ENCODE measurements at places on chromosomes 5 and 9.

- no peak for DNase-seq
Measured at GRCh38 chr5:6687505-6687904, 25.7 kb upstream of the TENT4A start.

- no peak for DNase-seq
Measured at GRCh38 chr9:6356441-6356840, 28.3 kb downstream of the TPD52L3 start.

DNA sequence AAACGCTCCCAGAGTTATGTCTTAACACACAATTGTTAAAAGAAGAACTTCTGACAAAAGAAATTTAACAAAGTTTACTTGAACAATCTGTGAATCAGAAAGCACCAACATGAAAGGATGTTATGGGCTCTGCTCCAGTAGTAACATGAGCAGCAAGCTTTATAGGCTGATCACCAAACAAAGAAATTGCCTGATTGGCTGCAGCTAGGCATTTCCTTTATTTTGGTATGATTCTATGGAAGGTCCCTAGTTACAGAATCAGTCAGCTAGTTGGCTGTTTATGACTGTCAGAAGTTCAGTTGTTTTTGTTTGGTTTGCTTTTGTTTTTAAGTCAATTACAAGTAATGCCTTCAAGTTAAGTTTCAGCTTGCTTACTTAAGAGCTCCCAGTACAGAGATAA is 102.4 kb upstream of the SMC2 start:
- no peak for DNase-seq

GRCh38 chr9:119662329-119662728 is 293.1 kb upstream of the BRINP1 start:
- DNase-seq, result no peak

DNA sequence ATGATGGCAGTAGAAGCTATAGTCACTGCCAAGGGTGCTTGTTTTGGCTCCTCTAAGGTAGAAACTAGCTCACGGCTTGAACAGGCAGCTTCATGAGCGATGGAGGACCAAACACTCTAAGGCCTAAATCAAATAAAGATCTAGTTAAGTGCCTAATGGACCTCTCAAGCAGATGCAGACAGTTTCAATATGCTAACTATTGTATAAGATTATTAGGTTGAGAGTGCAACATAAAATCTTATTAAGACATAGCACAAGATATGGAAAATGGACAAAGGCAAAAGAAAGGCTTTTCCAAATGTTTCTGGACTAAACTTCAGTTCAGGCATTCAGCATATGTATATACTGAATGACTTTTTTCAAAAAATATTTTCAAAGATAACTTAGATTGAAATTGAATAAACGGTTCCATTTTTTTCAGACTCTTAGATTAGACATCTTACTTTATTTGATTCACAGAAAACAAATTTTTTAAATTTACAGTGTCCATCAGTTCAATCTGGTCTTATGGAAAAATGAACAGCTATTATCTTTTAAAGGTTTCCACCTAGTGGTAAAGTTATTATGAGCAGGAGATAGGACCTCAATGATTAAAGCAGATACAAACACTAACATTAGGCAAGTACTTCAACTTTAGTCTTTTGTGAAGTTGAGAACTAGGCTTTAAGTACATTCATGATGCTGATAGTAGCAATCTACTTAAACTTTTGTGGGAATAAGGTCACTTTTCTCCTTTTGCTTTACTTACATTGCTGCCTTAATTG is 1167.7 kb downstream of the MAT2B start:
- no peak for DNase-seq

DNA sequence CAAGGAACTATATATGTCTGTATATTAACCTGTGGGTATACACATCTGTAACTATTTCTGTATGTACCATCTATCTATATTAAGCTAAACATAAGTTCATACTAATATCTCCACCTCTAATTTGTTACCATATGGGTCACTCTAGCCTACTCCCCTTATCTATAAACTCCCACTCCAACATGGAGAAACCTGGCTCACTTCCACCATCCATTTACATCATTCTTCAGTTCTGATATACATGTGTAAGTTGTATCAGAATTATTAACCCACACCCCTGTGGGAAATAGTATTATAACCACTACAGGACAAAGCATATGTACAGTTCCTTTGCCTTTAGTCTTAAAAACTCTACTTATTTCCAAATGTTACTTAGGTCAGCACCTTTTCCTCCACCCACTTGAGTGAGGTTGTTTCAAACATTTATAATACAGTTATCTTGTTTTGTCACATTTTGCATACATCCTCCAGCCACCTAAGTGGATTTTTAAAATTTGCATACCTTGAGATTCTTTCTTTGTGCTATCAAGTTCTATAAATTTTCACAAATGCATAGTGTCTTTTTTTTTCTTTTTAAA is 10.6 kb downstream of the NDFIP1 start:
- no peak for DNase-seq

- DNase-seq, result peak; percentile 69
Measured at GRCh38 chr5:73451224-73452130, 2.9 kb upstream of the FOXD1 start.

GRCh38 chr5:16909464-16909863 is 26.6 kb downstream of the MYO10 start:
- DNase-seq, result no peak

- no peak for DNase-seq
Measured at GRCh38 chr9:38482918-38483592, 58.8 kb upstream of the IGFBPL1 start.

DNA sequence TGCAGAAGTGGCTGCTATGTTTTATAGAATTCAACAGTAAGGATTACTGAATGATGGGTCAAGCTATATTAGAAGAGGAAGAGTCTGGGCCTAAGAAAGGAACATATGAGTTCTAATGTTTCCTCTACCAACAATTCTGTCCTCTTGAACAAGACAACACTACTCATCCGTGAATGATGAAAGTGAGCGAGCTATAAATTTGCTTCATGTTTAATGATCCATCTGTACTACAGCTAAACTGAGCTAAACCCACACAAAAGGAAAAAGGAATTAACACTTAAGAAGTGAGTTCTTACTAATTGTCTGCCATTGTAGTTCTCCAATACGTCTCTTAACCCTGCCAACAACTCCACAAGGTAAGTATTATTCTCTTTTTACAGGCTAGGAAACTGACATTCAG is 204.4 kb downstream of the GLIS3 start:
- DNase-seq, result no peak

DNA sequence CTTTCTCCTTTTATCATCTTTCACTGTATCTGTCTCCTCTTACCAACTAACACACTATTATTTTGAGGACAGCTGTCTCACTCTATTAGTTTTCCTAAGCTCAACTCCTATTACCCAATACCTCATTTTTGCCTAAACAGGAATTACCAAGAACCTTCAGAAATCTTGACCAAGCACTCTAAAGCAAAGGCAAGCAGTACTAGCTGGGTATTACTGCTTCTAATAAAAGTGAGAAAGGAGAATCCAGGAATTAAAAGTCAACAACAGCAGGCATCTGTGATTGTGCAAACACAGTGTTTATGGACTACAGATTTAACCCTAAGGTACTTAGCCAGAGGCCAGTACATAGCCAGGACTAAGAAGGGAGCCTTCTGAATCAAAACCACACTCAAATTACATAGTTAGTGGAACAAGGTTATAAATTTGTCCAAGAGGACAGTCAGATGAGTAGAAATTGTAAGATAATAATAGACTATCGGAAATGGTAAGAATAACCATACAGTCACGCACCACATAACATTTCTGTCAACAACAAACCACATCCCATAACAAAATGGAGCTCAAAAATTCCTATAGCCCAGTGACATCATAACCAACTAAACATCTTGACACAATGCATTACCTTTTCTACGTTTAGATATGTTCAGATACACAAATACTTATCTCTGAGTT is 8.3 kb downstream of the RFX3 start:
- DNase-seq, result no peak

- DNase-seq, result peak; percentile 90
Measured at GRCh38 chr9:94139672-94140417, 55.6 kb downstream of the PTPDC1 start.

DNA sequence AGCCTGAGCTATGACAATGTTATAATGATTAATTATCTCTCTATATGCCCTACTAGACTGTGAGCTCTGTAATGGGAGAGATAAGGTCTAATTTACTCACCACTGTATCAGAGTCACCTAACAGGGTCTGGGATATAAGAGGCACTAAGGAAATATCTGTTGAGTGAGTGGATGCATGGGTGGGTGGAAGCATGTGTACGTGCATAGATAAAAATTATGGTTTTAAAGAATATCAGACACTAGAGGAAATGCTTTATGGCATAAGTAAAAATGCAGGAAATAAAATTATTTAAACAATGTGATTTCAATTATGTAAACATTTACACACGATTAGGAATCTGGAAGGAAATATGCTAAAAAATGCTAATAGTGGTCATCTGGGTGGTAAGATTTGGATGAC is 137.8 kb downstream of the SPOCK1 start:
- DNase-seq, result no peak

GRCh38 chr9:87712801-87713277 is 13.1 kb upstream of the CTSL start:
- DNase-seq, result no peak

DNA sequence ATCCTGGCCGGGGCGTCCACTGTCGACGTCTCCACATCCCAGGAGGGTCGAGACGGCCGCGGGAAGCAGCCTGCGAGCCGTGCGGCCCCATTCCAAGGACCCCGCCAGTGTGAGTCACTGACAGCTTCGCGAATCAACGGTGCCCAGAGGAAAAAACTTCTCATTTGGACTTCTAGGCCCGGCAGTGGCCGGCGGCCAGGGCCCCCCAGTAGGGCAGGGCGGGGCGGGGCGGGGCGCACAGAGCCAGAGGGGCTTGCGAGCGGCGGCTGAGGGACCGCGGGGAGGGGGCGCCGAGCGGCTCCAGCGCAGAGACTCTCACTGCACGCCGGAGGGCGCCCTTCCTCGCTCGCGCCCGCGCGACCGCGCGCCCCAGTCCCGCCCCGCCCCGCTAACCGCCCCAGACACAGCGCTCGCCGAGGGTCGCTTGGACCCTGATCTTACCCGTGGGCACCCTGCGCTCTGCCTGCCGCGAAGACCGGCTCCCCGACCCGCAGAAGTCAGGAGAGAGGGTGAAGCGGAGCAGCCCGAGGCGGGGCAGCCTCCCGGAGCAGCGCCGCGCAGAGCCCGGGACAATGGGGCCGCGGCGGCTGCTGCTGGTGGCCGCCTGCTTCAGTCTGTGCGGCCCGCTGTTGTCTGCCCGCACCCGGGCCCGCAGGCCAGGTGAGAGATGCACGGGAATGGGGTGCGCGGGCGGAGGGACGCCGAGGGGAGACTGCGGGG is at the start of gene F2R:
Gene F2R (plus strand): TSS at position 391 of the 720 bp plus-strand sequence. CDS start 182 bp downstream, at position 573.
- peak; percentile 83 for DNase-seq

- peak; percentile 74 for DNase-seq
Measured at GRCh38 chr5:126016256-126016655, 407.0 kb upstream of the GRAMD2B start.

DNA sequence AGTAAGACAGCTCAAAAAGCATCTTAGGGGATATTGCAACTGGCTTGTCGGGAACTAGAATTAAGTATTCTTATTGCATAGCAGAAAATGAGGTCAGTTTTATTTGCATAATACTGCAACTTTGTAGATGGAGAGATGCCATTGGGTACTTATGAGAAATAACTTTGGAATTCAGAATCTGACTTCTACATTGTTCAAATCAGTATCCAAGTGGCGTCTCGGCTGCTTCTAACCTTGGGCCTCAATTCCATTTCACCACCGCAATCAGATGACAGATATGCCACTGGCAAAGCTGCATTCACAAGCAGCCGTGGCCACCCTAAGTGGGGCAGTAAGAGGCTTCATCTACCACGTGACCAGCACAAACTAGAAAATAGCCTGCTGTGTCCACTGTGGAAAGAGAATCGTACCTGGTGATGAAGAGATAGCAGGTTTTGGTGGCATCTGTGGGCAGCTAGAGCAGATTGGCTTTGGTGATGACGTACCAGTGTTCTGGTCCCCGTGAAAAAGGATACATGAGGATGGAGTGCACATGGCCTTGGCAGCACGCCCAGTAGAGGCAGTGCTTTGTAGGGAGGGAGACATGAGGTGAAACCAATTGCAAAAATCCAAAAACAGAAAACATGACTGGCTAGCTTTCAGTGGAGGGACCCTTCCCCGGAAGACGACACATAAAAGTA is 116.6 kb downstream of the KLHL3 start:
- DNase-seq, result peak; percentile 51

DNA sequence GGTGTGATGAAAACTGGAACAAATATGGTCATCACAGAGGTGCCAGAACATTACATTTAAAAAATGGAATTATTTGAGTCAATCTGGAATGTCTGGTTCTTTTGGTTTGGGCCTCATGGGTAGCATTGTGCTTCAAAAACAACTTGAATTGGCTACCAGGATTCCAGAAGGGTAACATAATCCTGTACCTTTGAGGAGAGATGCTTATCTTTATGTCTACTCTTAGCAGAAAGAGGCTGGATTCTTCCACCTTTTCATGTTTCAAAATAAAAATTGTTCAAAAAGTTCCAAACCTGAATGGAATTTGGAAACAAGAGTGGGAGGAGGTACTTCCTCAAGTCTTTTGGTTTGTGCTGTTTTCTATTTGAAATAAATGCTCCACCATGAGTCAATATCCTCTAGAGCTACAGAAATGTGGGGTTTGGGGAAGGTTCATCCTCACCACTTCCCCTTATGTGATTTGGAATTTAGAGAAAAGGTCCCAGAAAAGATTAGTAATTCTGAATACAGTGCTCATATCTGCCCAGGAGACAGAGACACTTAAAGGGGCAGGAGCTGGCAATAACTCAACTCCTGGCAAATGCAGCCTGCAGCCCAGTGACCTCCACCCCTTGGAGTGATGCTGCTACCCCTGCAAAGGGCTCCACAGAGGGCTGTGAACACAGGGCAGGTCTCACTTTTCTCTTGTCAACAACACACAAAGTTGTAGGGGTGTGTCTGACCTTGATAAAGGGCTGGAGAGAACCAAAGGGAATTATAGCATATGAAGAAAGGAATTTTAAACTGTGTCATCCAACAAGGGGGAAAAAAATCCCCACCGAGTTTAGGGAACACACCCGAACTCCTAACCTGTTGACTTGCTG is 272.8 kb downstream of the CWC27 start:
- DNase-seq, result no peak

DNA sequence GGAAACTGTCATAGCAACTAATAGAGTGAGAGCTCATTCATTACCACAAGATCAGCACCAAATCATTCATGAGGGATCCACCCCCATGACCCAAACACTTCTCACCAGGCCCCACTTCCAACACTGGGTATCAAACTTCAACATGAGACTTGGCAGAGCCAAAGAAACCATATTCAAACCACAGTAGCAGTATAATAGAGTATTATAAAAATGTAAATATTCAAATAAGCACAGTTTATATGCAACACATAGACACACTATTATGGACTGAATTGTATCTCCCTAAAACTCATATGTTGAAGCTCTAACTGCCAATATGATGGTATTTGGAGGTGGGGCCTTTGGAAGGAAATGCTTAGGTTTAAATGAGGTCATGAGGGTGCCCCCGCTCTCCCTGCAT is 240.5 kb downstream of the CWC27 start:
- DNase-seq, result no peak

DNA sequence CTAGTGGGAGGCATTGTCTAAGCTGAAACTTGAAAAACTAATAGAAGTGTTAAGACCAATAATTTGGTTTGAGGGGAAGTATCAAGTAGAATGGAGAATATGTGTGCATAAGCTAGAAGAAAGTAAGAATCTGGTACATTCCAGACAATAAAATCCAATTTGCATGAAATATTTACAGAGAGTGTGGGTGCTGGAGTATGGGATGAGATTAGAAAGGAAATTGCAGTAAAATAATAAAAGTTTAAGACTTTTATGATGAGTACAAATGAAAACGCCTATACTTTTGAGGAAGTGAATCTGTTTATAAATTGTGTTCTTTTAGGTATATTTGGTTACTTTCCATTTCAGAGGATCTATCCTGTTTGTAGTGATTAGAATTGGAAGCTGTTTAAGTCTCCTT is 165.4 kb upstream of the TNC start:
- no peak for DNase-seq
